Daoy (cell line): ENCODE measurements at places on chromosomes 11 and 22. TPM values are rescaled to one million over a fixed set of nuclear protein-coding genes. Genes with fewer than 3 reads are reported as not detected.

Gene OR51B4
- total RNA-seq = not detected in 2 replicates

- peak; percentile 11 for DNase-seq
These were observed 13.3 kb upstream of the CYP2R1 start for GRCh38 chr11:14905104-14906033.

- no peak for DNase-seq
These were observed 1.3 kb downstream of the UNC93B1 start for GRCh38 chr11:68002575-68002937.

- peak; percentile 26 for DNase-seq
These were observed 98.1 kb downstream of the TENM4 start for GRCh38 chr11:79342686-79343085.

Gene RAC2
- 40.5 and 59.0 TPM in 2 replicates for total RNA-seq

DNA sequence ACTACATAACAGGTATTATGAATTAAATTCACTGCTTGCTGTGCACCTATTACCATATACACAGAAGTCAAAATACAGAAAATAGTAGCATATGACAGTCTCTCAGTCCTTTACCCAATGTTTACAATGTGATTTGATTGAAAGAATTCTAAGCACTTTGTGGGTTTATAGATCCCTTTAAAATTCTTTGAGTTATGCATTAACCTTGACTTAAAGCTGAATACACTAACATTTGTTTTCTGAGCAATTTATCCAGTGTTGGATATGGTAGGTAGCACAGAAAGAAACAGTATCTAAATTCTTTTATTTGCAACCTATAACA lies 230.8 kb upstream of the DDI1 start:
- no peak for DNase-seq

- DNase-seq = no peak
These were observed 40.5 kb downstream of the CABIN1 start for GRCh38 chr22:24051568-24051967.
